WTC11 (cell line): ENCODE measurements at places on chromosomes 13 and 19.

GRCh38 chr13:51764184-51765141 lies 39.5 kb downstream of the DHRS12 start:
- no peak for DNase-seq

- no peak for DNase-seq
Measured at GRCh38 chr13:109781384-109782065, 4.9 kb downstream of the IRS2 start.

DNA sequence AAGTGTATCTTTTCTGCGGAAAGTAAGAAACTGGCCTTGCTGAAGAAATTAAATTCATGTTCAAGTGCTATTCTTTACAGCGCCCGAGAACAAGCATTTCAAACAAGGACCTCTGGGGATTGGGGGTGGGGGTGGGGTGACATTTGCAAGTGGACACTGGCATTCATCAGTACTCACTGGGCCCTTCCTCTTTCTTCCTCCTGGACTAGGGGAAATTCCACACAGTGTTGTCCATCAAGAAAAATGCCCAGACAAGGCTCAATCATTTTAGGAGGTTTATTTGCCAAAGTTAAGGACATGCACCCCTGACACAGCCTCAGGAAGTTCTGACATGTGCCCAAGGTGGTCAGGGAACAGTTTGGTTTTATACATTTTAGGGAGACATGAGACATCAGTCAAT lies 22.9 kb upstream of the OR10H1 start:
- DNase-seq = no peak

DNA sequence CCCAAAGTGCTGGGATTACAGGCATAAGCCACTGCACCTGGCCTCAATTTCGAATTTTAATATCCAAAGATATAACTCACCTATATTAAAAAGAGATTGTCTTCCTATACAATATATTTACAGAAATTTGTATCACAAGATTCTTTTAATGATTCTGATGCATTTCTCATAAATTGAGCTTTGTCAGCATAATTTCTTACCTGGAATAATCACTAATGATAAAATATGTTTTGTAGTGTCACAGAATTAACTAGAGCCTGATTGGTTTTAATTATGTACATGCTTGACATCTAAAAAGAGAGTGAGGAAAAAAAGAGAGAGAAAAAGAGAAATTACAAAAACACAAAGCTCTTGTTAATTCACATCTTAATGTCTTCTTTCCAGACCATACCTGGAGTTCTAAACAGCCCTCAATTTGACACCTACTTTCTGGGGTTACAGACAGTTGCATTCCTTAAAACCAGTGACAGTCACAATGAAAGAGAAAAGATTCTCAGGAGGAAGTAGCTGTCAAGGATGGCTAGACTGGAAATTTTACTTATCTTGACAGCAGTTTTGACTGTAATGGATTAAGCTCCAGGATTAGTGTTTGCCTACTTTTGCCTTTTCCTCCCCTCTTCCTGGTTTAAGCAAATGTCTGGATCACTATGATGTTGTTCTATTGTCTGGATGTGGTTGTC lies 214.4 kb downstream of the SPRY2 start:
- DNase-seq = no peak

GRCh38 chr13:24313439-24313838 lies 4.1 kb downstream of the C1QTNF9 start:
- no peak for DNase-seq
